WTC11 (cell line): ENCODE measurements at places on chromosomes 12 and 14. TPM values are rescaled to one million over a fixed set of nuclear protein-coding genes. Genes with fewer than 3 reads are reported as not detected.

CCDC177 gene
- total RNA-seq: 1.7 to 2.2 TPM (median 2.1 TPM) in 3 replicates

GRCh38 chr12:7994731-7995205 is 37.7 kb upstream of the FOXJ2 start:
- peak; percentile 25 for DNase-seq

GRCh38 chr12:46811185-46811584 is 14.6 kb downstream of the SLC38A4 start:
- no peak for DNase-seq

DNA sequence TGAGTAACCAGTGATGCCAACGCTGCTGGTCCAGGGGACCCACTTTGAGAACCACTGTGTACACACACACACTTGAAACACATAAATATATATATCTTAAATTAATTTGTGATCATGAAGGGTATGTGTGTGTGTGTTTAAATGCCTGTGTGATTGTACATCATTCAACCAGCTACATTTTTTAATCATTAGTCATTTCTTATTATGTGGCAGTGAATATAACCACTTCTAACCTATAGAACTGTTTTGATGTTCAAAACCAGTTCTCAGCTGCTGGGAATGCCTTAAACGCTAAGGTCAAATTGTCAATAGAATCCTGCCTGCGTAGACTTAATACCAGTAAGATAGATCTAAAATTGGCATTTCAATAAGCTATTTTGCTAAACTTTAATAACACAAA is 330.0 kb downstream of the SYT1 start:
- no peak for DNase-seq

- DNase-seq: no peak
These were observed 107.9 kb downstream of the PRKCH start for GRCh38 chr14:61429316-61429715.
